ENCODE measurements at places on chromosomes 16 and 17. TPM values are rescaled to one million over a fixed set of nuclear protein-coding genes. Genes with fewer than 3 reads are reported as not detected.

- no peak for DNase-seq
These were observed 4.7 kb upstream of the TPPP3 start for GRCh38 chr16:67397812-67398545.

GRCh38 chr17:77036136-77036840 lies 104.5 kb upstream of the SEC14L1 start:
- DNase-seq: no peak

DNA sequence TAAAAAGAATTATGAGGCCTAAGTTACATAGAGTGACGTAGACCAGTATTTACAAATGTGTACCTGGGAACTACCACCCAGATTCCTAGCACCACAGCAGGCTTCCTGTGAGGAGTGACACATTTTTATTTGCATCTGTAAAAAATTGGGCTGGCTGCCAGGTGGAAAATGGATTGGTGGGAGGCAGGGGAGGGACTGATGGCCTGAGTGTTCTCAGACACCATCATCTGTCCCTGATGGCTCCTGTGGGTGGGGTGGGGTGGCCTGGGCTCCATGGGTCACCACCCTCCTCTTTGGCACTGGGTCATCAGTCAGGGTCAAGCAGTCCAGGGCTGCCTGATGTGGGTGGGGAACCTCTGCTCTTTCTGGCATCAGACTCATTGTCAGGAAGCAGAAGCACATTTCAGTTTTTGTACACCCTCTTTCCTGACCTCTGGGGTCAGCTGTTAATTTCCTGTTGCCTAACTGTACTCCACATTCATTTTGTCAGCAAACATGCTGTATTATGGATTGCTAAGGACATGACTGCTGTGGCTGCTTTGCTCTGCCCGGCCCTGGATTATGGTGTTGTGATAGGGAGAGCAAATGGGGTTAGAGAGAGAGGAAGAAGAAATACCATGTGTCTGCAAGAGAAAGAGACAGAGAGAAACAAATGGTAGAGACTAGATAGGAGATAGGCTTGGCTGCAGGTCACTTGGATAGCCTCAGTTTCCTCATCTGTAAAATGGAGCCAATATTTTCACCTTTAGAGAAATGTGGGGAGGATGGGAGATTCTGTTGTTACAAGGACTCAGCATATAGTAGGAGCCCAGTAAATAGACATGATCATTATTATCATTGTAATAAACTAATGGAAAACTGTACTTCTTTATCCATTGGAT lies 11.6 kb upstream of the MFAP4 start:
- peak; percentile 76 for DNase-seq

DNA sequence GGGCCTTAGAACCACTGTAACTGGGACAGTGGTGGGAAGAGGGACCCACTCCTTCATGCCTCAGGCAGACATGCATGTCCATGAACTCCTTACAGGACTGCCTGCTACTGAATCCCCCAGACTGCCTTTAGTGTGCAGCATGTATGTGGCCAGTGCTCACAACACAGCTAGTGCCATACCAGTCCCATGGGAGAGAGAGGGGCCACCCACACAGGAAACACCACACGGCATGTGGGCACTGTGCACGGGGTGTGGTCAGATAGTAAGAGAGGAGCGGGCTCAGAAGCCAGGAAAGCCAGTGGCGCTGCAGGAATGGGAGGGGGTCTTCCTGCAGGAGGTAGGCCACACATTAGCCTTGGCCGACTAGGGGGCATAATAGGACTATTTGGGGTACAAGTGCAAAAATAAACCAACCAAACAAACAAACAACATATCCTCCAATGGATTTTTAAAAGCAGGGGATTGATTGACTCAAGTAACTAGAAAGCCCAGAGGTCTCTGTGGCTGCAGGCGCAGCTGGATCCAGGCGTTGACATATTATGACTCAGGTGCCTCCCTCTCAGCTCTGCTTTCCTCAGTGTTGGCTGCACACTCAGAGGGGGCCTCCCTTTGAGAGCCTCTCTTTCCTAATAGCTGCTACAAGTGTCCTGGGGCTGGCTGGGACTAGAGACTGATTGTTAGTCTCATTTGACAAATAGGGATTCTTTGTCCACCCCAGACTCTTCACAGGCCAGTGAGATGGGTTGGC lies 104.4 kb downstream of the AMFR start:
- no peak for DNase-seq

HCRT gene
- total RNA-seq: not detected

SOST gene
- total RNA-seq: not detected
